ENCODE measurements at places on chromosomes 13 and 19.

DNA sequence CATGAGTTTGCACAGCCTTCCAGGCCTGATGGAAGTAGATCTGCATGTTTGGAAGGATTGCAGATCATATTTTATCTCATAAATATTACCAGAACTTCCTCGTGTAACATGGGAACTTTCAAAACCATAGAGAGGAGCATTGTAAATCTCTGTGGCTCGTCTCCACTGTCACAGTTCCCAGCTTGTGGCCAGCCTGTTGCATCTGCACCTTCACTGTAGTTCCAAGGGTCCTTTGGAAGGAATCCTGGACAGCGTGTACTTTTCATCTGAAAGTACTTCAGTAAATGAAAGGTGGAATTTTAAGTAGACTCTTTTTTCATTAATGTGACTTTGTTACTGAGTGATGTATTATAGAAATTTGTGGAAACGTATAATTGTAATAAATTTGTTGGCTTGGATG is 105.4 kb downstream of the ATP11A start:
- DNase-seq: no peak

- no peak for DNase-seq
Measured at GRCh38 chr19:58196901-58197616, 14.2 kb downstream of the ZNF274 start.

GRCh38 chr13:97528518-97528917 is 94.5 kb downstream of the RAP2A start:
- no peak for DNase-seq

GRCh38 chr13:60182907-60183306 is 19.2 kb upstream of the DIAPH3 start:
- DNase-seq: no peak

DNA sequence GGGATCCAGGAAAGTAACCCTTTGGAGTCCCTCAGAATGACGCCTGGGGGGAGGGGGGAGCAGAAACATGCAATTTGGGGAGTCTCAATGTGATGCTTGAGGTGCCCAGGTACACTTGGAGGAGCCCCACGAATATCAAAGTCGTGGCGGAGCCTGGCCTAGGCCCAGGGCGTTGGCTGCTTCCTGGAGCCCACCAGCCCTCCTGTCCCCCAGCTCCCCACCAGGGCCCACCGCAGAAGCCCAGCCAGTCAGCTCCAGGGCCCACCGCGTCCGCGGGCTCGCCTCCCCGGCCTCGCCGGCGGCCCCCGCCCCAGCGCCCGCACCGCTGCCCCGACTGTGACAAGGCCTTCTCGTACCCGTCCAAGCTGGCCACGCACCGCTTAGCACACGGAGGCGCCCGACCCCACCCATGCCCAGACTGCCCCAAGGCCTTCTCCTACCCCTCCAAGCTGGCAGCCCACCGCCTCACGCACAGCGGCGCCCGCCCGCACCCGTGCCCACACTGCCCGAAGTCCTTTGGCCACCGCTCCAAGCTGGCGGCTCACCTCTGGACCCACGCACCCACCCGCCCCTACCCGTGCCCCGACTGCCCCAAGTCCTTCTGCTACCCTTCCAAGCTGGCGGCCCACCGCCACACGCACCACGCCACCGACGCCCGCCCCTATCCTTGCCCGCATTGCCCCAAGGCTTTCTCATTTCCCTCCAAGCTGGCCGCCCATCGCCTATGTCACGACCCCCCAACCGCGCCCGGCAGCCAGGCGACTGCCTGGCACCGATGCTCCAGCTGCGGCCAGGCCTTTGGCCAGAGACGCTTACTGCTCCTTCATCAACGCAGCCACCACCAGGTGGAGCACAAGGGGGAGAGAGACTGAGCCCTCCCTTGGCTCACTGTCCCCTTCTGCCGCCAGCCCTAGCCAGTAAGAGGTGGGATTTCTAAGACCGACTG is 2.1 kb downstream of the ZNF575 start:
- DNase-seq: peak; percentile 49

Measured in mucosa of gallbladder (tissue), 1 donor.